ENCODE measurements at places on chromosomes 1 and 21.

GRCh38 chr1:59025898-59026426 is 242.1 kb upstream of the JUN start:
- DNase-seq, result no peak

- DNase-seq, result no peak
These were observed 16.0 kb downstream of the ANGPTL3 start for GRCh38 chr1:62613325-62613727.

DNA sequence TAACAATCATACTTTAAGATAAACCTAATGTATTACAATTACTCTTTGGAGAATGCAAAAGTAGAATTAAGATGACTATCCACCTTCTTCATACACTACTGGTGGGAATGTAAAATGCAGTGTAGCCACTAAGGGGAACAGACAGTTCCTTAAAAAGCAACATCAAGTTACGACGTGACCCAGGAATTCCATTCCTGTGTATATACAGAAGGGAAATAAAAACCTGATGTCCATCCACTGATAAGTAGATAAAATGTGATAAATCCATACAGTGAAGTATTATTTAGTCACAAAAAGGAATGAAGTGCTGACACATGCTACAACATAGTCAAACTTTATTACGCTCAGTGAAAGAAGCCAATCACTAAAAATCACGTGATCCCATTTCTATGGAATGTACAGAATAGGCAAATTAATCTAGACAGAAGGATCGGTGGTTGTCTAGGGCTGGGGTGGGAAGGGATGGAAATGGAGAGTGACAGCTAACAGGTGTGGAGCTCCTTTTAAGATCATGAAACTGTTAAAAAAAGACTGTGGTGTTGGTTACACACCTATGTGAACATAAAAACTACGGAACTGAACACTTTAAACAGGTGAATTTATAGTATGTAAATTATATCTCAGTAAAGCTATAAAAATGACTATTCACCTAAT is 42.1 kb downstream of the NRIP1 start:
- no peak for DNase-seq

GRCh38 chr1:154716011-154716410 is 108.0 kb upstream of the ADAR start:
- DNase-seq, result no peak

DNA sequence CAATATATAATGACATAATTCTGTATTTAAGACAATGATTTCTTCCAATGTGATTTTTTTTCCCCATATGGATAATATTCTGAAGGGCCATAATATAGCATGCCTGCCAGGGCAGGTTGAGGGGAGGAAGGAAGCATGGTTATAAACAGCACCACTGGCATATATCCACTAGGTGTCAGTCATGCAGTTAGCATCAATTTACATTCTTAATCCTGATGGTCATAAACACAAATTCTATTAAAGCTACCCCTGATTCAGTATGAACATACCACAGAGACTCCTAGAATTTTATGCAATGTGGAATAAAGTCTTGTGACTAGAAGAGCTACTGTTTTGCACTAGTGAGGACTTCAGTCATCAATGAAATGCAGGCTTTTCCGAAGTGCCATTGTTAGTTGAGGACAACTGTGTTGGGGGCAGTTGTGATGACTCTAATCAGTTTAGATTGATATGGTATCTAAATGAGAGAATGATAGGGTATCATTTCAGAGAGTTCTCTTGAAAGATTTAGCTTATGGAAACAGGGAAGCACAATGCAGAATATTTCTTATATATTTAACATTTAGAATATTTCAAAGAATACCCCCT is 342.7 kb upstream of the NR5A2 start:
- peak; percentile 69 for DNase-seq

DNA sequence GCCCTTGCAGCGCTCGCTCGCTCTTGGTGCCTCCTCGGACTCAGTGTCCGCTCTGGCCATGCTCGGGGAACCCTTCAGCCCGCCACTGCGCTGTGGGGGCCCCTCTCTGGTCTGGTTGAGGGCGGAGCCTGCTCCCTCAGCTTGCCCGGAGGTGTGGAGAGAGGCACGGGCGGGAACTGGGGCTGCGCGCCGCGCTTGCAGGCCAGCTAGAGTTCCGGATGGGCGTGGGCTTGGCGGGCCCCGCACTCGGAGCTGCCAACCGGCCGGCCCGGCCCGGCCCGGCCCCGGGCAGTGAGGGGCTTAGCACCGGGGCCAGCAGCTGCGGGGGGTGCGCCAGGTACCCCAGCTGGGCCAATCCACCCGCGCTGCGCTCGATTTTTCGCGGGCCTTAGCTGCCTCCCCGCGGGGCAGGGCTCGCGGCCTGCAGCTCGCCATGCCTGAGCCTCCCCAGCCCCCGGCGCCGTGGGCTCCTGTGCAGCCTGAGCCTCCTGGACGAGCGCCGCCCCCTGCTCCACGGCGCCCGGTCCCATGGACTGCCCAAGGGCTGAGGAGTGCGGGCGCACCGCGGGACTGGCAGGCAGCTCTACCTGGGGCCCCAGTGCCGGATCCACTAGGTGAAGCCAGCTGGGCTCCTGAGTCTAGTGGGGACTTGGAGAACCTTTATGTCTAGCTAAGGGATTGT is 217.0 kb upstream of the PKN2 start:
- DNase-seq, result no peak

GRCh38 chr1:151668090-151668489 is 48.5 kb downstream of the CELF3 start:
- no peak for DNase-seq

GRCh38 chr1:72015006-72015405 is 267.3 kb downstream of the NEGR1 start:
- DNase-seq, result no peak

DNA sequence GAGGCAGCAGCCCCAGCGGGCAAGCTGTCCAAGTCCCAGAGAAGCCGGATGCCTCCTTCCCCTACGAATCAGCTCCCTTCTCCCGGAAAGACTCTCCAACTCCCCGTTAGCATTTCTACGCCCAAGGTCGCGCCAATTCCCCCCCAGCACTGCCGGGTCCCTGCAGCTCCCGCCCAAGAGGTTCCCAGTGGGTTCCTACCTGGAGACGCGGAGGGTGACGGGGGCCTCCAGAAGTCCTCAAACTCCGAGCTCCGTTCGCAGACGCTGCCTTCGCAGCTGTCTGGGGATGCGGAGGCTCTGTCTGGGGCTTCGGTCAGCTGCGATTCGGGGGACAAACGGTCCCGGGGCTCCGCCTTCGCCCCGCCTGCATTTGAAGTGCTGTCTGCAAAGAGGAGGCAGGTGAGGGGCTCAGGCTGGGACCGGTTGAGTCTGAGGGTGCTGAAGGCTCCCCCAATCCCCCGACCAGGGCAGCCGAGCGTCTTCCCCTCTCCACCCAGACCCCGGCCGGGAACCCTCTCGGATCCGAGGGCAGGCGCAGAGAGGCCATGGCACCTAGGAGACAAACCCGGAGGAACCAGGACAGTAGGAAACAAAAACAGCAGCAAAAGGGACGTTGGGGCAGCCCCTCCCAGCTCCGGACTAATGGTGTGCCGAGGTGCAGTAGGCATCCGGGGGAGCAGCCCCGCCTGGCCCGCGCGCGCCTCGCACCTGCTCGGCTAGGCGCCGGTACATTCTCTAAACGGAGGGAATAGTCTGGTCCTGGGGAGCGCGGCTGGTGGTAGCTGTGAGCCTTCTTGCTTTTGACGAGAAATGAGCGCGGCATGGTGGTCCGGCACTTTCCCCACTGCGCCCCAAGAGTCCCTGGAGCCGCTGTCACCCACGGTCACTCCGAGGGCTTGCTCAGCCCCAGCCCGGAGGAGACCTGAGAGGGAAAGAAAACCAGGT is 3.8 kb downstream of the GFI1 start:
- DNase-seq, result no peak

- no peak for DNase-seq
These were observed 240.9 kb upstream of the CAMK1G start for GRCh38 chr1:209342441-209343175.

DNA sequence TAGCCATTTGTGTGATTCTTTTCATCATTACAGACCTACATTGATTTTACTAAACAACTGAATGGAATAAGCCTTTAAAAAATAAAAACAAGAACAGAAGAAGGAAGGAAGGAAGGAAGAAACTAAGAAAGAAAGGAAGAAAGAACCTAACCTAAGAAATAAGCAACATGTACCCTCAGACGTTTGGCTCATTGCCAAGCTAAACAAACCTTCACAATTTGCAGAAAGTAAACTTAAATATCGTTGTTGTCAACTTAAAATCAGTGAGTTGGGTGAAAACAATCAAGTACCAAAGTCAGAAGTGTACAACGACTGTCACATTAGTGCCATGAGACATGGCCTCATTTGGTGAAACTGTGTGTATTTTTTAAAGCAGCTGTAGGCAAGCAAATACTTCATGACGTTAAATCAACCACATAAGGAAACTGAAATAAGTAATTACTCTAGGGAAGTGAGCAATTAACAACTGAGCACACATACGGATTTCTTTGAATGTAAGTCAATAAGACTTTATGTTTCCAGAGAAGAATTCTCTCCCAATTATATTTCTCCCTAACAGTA is 313.1 kb upstream of the TMPRSS15 start:
- DNase-seq, result peak; percentile 6

DNA sequence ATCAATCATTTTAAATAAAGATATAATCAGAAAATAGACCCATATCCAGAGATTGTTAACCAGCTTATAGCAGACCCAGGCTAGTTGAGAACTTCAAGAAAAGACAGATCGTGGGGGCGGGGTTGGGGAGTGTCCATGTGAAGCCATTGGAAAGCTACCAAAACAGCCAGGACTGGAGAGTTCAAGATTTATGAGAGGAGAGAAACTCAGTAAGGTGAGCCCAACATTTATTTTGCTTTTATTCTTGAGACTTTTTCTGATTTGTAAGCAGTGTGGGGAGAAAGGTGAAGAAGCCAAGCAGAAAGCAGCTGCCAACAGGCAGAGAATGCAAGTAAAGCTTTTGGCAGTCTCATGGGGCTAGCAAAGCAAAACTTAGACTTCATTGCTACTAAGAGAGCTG is 179.9 kb downstream of the VPS13D start:
- DNase-seq, result no peak

GRCh38 chr1:41599912-41600311 is 115.4 kb upstream of the EDN2 start:
- DNase-seq, result no peak

- DNase-seq, result no peak
These were observed 5.2 kb upstream of the OXCT2 start for GRCh38 chr1:39776400-39776713.

DNA sequence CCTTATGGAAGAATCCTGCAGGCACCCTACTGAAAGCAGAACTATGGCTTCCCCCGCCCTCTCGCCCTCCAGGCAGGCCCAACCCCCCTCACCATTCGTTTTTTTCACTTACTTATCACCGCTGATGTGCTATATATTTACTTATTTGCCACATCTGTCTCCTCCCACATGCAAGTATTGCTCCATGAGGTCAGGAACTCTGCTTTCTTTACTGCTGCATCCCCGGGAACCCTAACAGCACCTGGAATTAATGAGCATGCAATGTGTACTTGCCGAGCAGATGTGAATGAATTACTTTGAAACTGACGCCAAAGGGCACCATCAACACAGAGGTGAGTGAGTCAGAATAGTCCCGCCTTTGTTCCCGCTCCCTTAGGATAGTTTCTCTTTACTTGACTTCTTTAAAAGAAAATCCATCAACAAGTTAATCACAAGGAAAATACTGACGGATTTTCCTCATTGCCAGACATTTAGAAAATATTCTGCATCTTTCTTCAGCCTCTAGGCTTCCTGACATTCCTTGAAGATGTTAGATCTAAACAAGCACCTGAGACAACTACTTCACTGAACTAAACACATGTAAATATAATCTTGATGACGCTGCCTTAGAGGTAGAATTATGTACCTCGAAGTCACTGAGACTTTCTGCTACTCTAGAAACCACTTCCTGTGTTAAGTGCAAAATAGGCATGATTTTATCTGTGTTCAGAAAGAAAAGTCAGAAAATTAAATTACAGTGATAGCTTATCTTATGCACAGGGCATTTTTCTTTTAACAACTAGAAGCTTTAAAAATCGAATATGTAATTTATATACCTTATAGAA is 17.5 kb upstream of the RAB4A start:
- DNase-seq, result no peak

DNA sequence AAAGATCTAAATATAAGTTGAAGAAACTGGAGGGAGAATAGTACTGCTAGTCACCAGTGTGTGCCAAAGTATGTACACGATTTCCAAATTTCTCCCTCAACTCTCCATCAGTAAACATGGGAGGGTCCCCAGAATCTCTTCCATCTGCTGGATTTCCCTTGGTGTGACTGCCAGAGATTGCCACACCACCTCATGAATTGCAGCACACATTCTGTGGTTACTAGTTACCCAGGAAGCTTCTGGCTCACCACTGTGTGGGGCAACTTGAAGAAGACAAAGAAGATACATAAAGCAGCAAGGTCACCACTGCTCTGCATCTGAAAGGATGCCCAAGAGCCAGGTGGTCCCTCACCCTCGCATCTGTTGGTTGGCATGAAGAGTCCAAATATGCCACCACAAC is 191.7 kb upstream of the ESRRG start:
- DNase-seq, result no peak

DNA sequence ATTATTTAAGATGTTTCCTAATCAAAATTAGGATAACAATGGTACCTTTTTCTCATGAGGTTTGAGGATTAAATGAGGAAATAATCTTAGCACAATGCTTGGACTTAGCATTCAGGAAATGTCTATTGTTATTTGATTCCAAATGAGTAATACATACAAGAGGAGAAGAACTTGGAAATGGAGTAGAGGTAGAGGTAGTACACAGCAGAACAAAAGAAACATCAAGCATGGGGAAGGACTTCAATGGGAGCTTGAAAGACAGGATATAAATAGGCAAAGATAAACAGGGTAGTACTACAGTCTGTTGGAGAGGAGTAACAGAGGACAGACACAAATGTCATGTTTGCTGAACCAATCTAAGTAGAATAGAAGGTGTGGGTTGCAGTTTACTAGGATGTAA is 59.5 kb upstream of the RGS2 start:
- DNase-seq, result no peak
